ENCODE measurements at places on chromosomes 11 and 22.

GRCh38 chr11:2463766-2464277 lies 19.0 kb downstream of the KCNQ1 start:
- no peak for DNase-seq

DNA sequence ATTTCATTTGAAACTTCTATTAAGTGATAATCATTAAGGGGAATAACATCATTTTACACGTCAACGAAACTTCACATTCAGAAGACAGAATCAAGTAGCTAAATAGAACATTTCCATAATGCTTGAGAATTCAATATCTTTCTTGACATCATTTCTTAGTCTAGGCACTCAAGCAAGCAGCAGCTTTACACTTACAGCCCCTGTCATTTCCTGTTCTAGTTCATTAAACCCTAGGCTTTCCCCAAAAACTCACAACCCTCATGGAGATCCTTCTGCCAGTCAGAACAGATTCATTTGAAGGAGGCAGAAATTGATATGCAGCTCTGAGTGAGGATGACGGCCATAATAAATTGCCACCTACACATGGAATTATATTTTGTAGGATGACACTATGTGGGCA lies 5.3 kb upstream of the HORMAD2 start:
- DNase-seq: no peak

- DNase-seq: no peak
These were observed 189.8 kb downstream of the JRKL start for GRCh38 chr11:96579656-96580055.

- no peak for DNase-seq
These were observed 17.9 kb downstream of the RTN3 start for GRCh38 chr11:63698976-63699733.

DNA sequence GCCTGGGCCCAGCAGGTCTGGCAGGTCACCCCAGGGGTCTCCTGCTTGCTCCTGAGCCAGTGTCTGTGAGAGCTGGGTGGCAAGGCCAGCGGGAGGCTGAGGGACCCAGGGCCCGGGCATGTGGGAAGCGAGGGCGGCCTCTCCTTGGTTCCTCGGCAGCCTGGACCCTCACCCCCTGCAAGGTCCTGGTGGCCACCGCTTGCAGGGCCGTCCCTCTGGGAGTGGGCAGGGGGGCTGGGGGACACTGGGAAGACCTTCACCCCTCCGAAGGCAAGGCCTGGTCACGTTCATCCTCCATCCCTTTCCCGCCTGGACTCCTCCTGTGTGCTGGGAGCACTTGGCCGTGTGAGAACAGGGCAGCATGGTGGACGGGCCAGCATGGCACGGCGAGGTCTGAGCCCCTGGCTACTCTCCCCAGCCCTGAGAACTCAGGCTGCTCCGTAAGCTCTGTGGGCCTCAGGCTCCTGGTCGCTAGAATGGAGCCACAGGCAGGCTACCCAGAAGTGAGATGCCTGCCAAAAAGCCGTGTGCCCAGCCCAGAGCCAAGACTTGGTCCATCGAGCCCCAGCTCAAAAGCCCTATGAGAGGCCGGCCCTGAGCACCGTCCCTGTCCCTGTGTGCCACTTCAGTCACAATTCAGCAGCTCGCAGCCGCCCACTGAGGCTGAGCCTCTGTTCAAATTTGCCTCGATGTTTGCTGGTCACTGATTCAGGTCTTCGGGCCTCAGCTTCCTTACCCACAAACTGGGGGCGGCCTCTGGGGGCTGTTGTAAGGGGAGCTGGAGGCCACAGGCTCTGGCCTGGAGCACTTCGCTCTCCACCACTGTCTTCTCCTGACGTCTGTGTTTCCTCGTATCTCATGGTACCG lies 45.0 kb downstream of the IGLL1 start:
- no peak for DNase-seq

DNA sequence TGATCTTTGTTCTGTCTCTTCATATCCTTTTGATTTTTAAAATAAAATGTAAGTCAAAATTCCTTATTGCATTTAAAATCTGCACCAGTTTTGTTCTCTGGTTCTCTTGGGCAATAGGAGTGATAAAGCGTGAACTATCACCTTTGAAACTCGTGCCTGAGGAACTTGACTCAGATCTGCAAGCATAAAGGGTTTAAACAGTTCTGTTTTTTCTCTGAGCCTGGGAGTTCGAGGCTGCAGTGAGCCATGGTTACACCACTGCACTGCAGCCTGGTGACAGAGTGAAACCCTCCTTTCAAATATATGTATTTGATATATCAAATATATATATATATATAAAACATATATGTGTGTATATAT lies 38.9 kb upstream of the CLMP start:
- DNase-seq: no peak

DNA sequence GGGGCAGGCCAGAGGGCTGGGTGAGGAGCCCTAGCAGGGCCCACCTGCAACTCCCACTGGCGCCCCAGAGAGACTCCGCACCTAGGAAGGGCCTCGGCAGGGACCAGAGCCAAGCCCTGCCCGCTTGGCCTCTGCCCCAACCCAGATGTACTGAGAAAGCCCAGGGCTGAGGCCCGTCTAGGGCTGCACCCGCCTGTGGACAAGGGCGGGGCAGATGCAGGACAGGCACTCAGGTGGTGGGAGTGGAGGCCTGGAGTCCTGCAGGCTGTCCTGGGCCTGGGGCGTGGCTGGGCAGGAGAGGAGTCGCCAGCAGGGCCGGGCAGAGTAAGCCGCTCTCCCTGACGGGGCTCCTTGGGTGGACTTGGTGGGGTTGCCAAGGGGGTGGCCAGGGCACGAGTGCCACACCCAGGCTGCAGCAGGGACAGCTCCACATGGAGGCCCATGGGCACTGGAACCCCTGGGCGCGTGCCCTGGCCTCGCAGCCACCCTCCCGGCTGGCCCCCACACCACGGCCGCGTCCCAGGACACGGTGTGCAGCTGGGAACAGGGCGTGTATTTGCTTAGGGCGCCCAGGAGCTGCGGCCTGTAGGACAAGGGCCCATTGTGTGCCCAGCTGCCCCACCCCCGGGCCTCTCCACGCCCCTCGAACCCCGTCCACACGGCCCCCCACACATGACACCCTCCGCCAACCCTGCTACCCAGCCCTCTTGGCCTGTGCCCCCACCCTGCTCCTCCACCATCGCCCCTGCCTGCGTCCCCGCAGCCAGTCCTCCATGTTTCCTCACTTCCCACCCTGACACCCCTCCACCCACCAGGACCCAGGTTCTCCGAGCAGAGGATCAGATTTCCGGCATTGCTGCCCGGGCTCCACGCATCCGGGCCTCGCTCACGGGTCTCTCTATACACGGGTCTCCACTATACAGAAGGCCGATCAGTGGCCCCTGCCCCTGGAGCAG lies 11.3 kb upstream of the PIM3 start:
- DNase-seq: no peak

DNA sequence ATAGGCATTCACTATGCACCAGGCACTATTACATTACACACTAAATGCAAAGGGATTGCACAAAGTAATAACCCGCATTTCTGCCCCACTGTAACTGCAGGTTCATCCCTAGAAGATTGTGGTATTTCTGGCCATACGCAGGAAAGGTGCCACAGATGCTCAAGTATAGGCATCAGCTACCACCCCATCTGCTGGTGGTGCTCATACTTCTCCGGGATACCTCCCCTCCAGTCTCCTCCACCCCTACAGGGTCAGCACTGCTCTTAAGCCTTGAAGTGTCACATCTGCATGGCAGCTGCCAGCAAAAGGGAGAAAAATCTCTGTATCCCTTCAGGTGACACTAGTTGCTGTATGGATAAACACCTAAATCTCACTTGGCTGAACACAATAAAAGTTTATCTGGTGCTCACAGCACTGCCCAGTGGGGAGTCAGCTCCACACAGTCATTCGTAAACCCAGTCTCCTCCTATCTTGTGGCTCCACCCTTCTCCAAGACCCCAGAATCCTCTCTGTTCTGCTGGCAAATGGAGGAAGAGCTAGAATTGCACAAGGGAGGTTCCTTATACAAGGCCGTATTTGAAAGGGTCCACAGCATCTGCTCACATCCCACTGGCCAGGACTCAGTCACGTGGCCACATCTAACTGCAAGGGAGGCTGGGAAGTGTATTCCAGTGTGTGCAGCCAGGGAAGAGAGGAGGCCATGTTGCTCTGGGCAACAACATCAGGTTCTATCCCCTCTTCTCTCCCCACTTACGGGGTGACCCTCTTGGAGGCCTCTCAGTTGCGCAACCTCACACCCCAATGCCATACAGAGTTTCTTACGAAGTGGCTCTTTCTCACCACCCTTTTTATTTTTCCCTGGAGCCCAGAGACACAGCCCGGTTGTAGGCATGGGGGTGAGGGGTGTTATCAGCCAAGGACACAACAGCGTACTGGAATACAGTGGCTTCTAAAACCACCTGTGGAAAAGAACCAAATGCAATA lies 114.7 kb downstream of the BUD13 start:
- no peak for DNase-seq

DNA sequence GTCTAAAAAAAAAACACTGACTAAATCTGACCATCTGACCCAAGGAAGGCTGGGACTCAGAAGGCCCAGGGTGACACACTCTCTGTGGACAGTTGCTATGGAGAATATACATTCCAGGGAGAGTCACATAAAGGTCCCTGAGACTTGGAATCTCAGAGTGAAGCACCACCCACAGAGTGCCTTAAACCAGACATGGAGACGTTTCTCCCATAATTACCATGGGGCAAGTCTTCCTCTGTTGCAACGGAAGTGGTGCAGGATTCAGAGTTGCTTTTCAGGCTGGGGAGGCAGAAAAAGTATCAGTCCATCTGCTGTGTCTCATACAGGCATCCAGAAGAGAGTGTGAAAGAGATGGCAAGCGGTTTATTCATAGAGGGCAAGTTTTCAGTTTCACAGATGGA lies 58.7 kb upstream of the SLN start:
- DNase-seq: no peak

DNA sequence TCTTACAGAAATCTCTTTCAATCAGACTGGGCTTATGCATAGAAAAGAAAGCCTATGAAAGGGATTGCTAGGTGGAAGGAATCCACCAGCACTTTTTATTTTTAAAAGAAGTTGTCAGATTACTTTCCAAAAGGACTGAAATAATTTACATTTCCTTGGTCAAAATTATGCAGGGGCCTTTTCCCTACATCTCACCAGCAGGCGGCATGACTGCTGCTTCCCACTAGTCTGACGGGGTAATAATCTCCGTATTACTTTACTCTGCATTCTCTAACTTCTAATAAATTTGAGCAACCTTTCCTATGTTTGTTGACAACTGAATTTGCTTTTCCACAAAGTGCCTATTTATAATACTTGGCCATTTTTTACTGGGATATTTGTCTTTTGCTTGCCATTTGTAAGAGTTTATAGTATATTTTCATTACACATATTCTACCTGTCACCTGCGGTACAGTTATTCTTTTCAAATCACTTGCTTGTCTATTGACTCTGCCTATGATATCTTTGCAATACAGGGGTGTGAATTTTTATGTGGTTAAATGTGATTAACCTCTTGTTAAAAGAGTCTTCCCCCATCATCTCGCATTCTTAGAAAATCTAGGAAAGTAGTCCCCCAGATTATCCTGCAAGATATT lies 51.9 kb upstream of the USP47 start:
- DNase-seq: no peak

GRCh38 chr11:26580929-26581328 lies 8.9 kb upstream of the MUC15 start:
- no peak for DNase-seq

- DNase-seq: no peak
These were observed 259.7 kb downstream of the MN1 start for GRCh38 chr22:27541836-27542235.

GRCh38 chr11:105168457-105168856 lies 28.9 kb upstream of the CARD18 start:
- DNase-seq: no peak

- peak; percentile 37 for DNase-seq
These were observed 573 bp downstream of the PPFIA1 start for GRCh38 chr11:70270877-70271648.

DNA sequence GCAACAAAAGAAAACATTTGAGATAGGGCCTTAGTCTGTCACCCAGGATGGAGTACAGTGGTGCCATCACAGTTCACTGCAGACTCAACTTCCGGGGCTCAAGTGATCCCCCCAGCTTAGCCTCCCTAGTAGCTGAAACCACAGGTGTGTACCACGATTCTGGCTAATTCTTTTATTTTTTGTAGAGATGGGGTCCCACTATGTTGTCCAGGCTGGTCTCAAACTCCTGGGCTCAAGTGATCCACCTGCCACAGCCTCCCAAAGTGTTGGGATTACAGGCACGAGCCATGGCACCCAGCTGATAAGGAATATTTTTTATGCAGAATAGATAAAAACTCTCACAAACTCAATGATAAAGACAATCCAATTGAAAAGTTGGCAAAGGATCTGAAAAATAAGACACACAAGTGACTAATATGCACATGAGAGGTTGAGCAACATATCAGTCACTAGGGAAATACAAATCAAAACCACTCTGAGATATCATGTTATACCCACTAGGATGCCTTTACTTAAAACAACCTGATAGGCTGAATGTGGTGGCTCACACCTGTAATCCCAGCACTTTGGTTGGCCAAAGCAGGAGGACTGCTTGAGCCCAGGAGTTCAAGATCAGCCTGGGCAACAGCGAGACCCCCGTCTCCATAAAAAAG lies 33.9 kb upstream of the CLTCL1 start:
- no peak for DNase-seq

- DNase-seq: no peak
These were observed 20.2 kb upstream of the ST14 start for GRCh38 chr11:130139401-130139800.

DNA sequence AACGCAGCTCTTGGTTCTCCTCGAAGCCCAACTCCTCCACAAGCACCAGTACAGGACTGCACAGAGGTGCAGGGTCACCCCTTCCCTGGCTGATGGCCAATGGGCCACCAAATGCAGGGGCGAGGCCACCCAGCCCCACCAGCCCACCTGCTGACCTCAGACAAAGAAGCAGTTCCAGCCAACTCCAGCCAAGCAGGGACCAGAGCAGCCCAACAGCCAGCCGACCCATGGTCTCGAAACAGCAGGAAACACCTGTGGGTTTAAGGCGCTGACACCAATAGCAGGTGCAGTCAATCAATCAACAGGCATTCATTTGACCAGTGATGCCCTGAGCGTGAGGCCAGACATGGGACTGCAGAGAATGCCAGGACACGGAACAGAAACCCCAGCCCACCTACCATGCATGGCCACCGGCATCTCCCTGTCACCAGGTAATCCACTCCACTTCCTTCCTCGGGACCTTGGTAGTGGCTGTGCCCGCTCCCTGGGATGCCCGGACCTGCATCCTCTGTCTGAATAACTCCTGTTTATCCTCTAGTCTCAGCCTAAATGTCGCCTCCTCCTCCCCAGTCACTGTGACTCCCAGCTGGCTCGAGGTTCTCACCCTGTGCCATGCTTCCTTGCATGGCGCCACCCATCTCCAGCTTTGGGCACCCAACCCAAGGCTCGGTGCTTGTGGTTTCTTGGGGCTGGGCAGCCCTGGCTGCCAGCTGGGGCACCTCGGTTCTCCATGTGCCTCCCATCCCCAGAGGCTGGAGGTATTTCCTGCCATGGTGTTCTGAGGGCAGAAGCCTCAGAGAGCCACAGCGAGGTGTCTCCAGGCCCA lies 1475.4 kb downstream of the BRD1 start:
- no peak for DNase-seq

GRCh38 chr22:35037089-35037488 lies 28.9 kb upstream of the ISX start:
- DNase-seq: no peak

- DNase-seq: no peak
These were observed 453.7 kb downstream of the INSC start for GRCh38 chr11:15568440-15568839.
